ENCODE measurements at places on chromosomes 13 and 19.

DNA sequence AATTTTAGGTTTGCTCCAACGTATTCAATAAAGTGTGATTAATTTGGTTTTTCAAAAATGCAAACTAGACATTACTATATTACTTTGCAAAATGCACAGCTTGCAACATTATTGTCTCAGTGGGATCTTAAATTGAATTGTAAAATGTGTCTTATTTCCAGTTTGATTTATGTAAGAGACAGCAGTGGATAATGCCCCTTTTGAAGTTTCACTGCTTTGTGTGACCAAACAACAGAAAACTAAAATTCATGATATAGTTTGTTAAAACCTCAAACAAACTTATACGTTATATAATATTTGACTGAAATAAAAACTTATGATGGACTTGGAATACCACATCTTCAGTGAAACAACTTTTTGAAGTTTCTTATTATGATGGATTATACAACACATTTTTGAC, 279.8 kb downstream of the DACH1 start:
- no peak for DNase-seq

DNA sequence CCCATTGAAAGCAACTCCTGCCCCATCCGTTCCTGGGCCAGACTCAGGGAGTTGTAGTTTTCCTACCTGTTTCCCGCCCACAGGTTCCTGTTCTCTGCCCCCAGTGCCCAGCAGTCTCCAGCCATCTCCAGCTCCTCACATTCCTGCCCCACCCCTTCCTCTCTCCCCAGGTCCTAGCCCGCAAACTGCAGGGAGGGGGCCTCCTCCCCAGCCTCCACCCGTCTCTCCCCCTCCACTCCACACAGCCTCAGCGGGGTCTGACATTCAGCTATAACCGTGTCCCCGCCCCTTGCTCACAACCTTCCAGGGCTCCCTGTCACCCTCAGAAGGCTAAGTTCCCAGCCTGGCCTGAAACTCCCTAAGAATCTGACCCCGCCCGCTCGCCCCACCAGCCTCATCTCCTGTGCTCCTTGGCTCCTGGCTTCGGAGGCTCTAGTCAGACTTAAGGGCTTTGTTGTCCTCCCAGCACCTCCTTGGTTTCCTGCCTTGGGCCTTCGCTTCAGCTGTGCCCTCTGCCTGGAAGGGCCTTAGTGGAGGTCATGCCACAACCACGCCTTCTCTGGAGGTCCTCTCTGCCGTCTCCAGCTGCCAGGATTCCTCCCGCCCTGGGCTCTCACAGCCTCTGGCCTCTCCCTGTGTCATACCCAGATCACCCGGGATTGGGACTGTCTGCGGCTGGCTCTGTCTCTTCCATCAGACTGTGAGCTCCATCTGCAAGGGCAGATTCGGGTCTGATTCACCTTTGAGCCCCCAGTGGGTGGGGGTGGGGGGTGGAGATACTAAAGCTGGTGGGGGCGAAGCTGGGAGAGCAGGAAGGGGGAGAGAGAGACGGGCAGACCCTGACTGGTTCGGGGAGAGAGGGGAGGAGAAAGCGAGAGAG, 5.1 kb upstream of the SPACA6 start:
- no peak for DNase-seq

- DNase-seq = no peak
Observed at GRCh38 chr13:59452189-59452890, 711.4 kb downstream of the DIAPH3 start.

DNA sequence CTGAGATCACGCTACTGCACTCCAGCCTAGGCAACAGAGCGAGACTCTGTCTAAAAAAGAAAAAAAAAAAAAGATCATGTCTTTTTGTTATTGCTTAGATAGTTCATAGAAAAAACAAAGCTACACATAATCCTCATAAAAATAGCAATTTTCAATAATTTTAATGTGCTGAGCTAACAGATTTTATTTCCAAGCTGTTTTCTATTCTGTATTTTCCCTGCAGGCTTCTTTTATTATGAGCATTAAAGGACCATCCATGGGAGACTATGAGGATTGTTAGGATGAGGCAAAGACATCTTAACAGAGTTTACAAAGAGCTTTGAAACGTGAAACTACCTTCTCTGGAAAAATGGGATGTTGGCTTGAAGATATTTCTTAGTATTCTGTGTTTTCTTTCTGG, 71.6 kb downstream of the PCCA start:
- no peak for DNase-seq

GRCh38 chr19:48123907-48124651, 13.5 kb upstream of the PLA2G4C start:
- DNase-seq = no peak

GRCh38 chr19:23993440-23993839, 78.8 kb downstream of the ZNF726 start:
- DNase-seq = no peak

DNA sequence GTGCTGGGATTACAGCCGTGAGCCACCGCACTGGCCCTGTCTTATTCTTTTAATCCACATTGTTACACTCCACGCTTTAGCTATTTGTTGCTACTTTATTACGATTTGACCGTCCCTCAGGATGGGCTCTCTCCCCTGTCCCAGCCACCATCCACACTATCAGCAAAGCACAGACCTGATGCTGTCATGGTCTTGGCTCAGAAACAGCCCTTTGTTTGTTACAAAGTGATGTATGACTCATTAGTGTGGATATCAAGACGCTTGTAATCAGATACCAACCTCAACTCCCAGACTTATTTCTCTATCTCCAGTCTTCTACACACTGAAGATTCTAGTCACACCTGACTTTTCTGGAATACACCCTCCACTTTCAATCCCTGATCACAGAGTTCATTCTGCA, 84.6 kb upstream of the FREM2 start:
- no peak for DNase-seq

DNA sequence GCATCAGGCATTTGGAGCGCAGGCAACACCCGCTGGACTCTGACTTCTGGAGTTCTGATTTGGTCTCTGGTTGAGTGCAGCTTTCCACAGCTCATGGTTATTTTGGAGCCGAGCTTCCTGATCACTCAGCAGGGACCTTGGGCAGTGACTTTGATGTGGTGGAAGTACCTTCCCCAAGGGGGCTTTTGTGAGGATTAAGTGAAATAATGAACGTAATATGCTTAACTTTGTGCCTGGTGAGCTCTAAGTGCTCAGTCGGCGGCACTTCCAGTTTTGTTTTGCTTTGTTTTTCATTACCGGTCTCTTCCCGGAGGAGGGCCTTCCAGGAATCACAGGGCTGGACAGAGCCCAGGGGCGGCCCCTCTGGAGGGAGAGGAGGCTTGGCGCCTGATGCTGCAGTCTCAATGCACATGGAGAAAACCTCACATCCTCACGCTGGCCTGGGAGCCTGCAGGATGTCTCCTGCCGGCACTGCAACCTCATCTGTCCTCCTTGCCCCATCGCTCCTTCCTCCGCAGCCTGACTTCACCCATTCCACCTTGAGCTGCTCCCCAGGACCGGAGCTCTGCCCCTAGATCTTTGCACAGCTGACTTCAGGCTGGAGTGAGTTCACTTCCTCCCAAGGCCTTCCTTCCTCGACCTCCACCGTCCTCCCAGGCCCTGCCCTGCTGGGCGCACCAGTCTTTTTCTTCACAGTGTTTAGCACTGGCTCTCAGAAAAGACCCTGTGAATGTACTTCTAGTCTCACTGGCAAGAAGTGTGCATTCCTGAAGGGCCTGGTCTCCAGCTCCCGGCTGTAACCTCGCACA, 1.5 kb downstream of the PLEKHF1 start:
- DNase-seq = no peak

GRCh38 chr13:30731361-30732045, 3.8 kb upstream of the ALOX5AP start:
- DNase-seq = no peak

GRCh38 chr13:99151516-99151915, 49.1 kb upstream of the UBAC2 start:
- DNase-seq = no peak

GRCh38 chr13:50636007-50636704, 207.3 kb downstream of the DLEU7 start:
- DNase-seq = no peak

GRCh38 chr19:35268536-35269437, at the start of gene USF2:
USF2 (plus strand) TSS chr19:35268962; CDS start chr19:35269102, 140 bp downstream.
- no peak for DNase-seq

- DNase-seq = no peak
Observed at GRCh38 chr13:109401307-109401706, 385.1 kb downstream of the IRS2 start.

GRCh38 chr19:48724796-48725753, 5.5 kb upstream of the MAMSTR start:
- no peak for DNase-seq

DNA sequence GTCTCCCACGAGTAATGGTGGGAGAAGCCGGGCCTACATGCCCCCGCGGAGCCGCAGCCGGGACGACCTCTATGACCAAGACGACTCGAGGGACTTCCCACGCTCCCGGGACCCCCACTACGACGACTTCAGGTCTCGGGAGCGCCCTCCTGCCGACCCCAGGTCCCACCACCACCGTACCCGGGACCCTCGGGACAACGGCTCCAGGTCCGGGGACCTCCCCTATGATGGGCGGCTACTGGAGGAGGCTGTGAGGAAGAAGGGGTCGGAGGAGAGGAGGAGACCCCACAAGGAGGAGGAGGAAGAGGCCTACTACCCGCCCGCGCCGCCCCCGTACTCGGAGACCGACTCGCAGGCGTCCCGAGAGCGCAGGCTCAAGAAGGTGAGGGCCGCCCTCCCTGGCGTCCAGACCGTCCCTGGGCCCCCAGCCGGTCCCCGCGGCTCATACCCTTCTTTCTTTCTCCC, 1.4 kb upstream of the USF2 start:
- no peak for DNase-seq

- DNase-seq = no peak
Observed at GRCh38 chr13:96089749-96090239, at the start of gene HS6ST3. HS6ST3 (plus strand) TSS chr13:96090107.

DNA sequence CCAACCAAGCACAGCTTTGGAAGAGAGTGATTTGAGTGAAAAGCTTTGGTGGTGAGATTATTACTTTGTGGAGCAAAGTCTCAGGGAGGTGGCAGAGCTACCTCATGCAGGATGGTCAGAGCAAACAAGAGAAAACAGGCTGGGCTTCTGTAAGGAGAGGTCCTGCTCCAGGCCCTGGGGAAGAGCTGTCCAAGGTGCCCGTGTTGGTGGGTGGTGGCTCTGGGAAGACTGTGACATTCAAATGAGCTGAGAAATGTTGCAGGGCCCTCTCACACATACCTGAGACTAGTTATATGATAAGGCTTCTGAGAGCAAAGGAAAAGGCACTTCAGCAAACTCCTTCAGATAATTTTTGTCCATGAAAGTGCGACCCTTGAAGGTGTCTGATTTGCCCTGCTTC, 205.5 kb upstream of the SOX21 start:
- DNase-seq = no peak

GRCh38 chr13:98686270-98686669, 66.2 kb downstream of the SLC15A1 start:
- DNase-seq = no peak

DNA sequence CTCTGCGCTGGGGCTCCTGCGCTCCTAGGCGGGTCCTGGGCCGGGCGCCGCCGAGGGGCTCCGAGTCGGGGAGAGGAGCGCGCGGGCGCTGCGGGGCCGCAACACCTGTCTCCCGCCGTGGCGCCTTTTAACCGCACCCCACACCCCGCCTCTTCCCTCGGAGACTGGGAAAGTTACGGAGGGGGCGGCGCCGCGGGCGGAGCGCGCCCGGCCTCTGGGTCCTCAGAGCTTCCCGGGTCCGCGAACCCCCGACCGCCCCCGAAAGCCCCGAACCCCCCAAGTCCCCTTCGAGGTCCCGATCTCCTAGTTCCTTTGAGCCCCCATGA, at the start of gene GJB2:
TSS of gene GJB2 (minus strand) at position 103 of the 326 bp plus-strand sequence. CDS start 3,357 bp downstream, outside the sequence.
- no peak for DNase-seq

GRCh38 chr19:17522988-17523872, 11.8 kb downstream of the PGLS start:
- DNase-seq = no peak

DNA sequence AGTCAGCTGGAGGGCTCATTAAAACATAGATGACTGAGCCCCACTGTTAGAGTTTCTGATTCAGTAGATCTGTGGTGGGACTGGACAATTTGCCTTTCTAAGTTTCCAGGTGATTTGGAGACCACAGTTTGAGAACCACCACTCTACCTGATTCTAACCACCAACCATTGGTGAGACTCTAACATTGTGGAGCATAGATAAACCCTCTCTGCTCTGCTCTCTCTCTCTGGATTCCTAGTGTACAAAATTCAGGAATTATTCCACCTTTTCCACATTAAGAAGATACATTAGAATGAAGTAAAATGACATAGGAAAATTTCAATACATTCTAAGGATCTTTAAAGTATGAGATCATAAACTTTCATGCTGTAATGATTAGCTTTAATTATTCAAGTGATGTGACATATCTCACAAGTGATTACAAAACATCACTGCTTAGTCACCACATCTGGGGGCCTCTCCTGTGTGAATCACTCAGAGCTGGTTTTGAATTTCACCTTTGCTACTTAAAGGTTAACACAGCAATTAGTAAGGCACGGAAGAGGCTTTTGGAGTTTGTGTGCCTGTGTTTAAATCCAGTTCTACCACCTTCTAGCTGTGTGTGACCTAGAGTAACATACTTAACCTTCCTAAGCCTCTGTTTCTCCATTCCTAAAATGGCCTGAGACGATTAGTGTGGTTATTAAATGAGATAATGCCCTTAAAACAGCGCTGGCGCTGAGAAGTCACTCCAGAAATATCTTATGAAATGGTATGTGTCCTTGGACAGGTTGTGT, 78.5 kb upstream of the NBEA start:
- DNase-seq = no peak

DNA sequence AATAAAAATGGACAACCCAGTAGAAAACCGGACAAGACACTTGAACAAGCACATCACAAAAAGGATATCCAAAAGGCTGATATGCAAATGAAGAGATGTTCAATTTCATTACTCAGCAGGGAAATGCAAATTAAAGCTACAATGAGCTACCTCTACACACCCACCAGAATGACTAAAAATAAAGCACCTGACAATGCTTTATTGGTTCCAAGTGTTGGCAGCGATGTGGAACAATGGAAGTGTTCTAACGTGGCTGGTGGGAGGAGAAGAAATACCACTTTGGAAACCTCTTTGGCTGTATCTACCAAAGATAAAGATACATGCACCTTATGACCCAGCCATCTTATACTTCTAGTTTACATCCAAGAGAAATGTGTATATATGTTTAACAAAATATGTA, 3.7 kb upstream of the ACP7 start:
- no peak for DNase-seq

DNA sequence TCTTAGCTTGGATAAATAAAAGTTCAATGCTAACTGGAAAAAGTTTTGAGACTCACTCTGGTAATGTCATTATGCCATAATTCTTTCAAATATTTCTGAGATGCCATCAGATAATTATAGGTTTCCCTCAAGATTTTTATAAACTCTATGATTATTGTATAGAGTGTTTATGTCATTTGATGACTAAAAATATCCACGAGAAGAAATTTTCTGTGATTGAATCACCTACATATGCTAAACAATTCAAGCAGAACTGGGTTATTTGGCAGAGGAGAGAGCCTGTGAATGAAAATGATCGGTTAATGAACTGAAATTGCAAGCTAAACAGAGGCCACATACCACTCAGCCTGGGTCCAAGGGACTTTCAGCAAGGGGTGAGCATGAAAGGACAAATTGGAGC, 92.6 kb upstream of the TSC22D1 start:
- no peak for DNase-seq
